MG63 (cell line): ENCODE measurements at places on chromosomes 5 and 9. TPM values are rescaled to one million over a fixed set of nuclear protein-coding genes. Genes with fewer than 3 reads are reported as not detected.

The TRIM14 gene
- total RNA-seq: 4.2 and 10.5 TPM in 2 replicates

The GGTA1 gene
- 4.6 and 6.2 TPM in 2 replicates for total RNA-seq

The AUH gene
- 6.7 and 16.4 TPM in 2 replicates for total RNA-seq

The CSF2 gene
- not detected in 2 replicates for total RNA-seq

The TCERG1 gene
- total RNA-seq: 20.8 and 48.8 TPM in 2 replicates

The SLC46A2 gene
- not detected in 2 replicates for total RNA-seq

The TRIP13 gene
- 73.4 and 82.0 TPM in 2 replicates for total RNA-seq

The CLIC3 gene
- total RNA-seq: not detected in 2 replicates

The BTNL8 gene
- total RNA-seq: not detected in 2 replicates

DNA sequence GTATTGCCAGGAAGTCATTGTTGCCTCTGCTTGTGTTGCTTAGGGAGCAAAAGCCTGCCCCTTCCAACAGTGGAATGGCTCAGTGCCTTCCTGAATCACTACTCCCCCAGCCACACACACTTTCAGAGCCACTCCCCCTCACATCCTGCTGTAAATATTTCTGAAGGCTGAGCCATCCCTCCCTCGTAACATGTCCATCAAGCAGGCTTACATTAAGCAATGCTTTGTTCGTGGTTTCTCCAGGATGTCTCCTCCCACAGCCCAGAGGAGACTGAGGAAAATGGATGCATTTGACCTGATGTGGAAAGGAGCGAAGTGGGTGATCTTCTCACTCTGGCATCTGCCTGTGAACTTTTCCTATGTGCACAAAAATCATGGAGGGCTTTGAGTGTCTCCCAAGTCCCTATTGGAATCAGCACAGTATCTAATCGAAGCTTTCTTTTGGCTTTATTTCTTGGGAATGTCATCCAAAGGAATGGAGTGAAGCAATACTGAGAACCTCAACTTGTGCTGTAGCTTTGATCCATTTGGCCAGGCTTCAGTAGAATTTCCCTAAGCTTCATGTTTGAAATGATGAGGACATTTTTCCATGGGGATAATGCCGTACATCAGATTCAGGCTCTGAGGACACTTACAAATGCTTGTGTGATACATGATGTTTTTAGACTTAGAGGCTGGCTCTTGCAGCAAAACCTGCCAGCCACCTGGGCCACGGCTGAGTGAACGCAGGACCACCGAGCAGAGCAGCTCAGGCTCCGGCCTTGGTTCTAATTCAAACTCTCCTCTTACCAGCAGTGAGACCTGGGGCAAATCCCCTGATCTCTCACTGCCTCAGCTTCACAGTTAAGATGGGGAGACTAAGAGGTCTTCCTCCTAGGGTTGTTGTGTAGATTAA is 389.1 kb downstream of the ENC1 start:
- DNase-seq: peak; percentile 78

- DNase-seq: no peak
Observed at GRCh38 chr9:87109231-87109631, 161.9 kb upstream of the GAS1 start.

DNA sequence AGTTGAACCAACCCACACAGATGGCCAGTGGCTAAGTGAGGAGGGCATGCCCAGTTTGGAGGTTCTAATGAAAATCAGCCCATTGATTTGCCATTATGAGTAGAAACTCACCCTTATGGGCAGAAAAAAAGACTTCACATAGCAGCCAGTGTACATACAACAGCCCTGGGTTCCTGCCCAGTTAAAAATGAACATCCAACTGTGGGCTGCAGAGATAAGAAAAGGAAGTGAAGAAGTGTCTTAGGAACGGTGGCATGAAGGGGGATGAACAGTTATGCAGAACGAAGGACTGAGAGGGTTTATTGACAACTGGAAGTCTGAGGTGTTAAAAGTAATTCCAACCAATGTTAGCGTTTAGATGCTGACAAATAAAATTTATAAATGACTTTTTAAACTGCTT is 118.4 kb downstream of the MARCHF3 start:
- DNase-seq: no peak

GRCh38 chr9:105475302-105475701 is 27.5 kb downstream of the FSD1L start:
- DNase-seq: no peak

GRCh38 chr9:114454652-114455051 is 50.6 kb downstream of the WHRN start:
- DNase-seq: no peak

DNA sequence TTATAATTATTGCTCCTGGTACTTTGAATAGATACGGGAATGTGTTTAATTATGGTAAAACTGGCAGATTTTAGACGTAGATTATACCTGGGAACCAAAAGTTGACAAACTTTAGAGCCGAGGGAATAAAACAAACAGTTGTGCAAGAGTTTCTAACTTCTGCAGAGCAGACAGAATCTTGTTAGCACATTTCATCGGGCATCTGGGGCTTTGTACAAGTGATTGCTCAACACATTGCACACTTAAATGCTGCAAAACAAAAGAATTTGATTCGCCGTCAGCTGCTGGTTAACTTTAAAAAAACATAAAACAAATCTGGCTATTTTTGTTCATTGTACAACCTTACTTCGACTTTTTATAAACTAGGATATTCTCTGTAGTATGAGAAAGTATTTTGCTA is 398.1 kb downstream of the MAN2A1 start:
- DNase-seq: no peak

DNA sequence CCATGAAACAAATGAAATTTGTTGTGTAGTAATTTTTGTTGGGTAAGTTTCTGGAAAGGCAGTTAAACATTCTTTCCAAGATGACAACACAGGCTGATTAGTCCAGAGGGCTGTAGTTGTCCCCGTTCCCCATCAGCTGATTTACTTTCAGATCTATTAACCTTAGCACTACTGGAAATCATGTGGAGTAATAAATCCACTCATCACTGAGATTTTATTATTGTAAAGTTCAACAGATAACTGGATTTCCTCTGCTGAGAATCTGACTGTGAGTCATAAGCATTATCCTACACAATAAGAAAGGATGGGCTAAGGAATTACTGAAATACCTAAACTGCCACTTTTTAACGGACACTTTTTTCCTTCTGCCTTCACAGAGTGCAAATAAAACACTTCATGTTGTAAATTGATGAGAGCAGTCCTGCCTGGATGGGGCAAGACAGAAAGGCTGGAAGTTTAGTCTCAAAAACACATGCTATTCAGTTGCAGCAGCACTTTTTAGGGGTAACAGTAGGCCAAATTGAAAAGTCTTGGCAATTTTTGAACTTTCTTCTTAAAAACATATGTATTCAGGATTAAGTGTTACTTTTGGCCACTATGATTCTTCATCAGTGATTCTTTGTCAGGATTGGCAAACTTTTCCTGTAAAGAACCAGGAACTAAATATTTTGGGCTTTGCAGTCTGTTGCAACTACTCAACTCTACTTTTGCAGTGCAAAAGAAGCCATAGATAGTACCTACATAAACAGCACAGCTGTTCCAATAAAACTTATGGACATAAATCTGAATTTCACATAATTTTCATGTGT is 7.0 kb downstream of the STOM start:
- DNase-seq: peak; percentile 22

GRCh38 chr9:20262611-20263010 is 359.7 kb downstream of the MLLT3 start:
- DNase-seq: no peak

- DNase-seq: no peak
Observed at GRCh38 chr5:1723476-1723875, 76.2 kb downstream of the MRPL36 start.

GRCh38 chr9:122789256-122790046 is 718 bp downstream of the OR5C1 start:
- DNase-seq: no peak

DNA sequence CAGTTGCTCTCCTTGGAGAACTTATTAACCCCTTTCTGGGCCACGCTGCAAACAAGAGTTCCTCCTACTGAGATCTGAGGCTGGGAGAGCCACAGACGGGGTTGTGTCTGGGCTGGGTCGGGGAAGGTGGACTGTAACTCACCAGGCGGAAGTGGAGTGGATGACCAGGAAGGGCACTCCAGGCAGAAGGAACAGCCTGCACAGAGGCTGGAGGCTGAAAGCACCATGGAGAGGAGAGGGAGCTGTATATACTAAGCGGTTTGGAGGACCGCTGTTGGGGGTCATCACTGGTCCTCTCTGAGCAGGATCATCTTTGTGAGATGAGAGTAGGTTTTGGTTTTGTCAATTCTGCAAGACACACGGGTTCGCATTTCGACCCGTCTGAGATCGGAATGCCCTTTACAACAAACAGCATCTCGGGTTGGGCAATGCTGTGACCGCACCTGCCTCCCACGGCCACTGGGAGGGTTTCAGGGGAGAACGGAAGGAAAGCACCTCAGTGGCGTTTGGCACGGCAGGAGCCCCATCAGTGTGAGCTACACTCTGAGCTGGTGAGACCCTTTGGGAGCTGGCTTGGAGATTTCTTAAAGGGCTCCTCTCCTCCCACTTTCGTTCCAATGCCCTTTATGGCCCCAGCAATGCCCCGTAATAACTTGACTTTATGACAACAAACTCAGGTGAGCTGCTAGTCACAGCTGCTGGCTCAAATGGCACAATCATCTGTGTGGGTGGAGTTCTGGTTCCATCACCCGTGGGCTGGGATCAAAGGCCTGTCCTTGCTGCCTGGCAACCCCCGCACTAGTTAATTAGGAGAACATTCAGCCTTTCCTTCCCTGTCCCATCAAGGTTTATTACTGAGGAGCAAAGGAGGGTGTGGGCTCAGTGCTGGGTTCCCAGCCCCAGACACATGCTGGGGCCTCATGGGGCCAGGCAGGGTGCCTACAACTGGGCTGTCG is 18.7 kb upstream of the NEURL1B start:
- no peak for DNase-seq

DNA sequence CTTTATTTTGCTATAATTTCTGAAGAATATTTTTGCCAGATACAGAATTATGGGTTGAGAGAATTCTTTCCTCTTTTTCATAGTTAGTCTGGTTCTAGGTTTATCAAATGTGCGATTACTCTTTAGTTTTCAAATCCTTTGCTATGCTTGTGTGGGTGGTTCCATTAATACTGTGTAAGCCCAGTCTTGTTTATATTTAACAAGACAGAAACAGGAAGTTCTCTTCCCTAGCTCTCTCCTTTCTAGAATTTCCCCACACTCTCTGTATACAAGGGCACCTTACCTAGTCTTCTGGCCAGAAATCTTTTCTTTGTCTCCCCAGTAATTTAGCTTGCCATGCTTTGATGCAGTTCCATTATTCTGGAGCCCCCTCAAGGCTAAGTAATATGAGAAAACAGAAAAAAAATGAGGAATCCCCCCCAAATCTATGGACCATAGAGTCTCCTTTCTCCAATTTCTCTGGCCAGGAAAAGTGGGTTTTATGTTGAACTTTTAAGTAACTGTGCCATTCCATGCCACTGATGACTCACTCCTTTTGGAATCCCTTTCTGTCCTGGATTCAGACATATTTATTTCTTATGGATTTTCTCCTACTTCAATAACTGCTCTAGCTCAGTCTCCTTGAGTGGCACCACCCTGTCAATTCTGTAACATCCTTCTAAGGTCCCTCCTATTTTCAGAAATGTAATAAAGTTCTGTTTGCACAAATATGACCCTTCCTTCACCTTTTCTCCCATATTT is 1714.1 kb downstream of the EFNA5 start:
- DNase-seq: peak; percentile 32

DNA sequence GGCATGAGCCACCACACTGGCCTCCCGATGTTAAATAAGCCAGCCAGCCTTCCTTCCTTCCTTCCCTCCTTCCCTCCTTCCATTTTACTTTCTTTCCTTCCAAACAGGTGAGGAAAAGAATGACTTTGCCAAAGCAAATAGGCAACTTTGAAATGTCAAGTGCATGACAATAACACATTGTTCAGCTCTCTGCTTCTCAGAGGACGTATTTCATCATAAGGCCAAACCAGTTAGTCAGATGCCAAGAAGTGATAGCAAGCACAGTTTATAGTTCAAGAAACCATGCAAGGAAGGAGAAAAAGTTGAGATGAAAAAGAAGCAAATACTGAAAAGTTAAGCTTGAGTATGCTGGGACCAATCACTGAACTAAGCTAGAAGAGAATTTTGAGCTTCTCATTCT is 29.5 kb downstream of the POU4F3 start:
- DNase-seq: no peak

- DNase-seq: peak; percentile 91
Observed at GRCh38 chr9:20640331-20641187, 18.3 kb upstream of the MLLT3 start.

DNA sequence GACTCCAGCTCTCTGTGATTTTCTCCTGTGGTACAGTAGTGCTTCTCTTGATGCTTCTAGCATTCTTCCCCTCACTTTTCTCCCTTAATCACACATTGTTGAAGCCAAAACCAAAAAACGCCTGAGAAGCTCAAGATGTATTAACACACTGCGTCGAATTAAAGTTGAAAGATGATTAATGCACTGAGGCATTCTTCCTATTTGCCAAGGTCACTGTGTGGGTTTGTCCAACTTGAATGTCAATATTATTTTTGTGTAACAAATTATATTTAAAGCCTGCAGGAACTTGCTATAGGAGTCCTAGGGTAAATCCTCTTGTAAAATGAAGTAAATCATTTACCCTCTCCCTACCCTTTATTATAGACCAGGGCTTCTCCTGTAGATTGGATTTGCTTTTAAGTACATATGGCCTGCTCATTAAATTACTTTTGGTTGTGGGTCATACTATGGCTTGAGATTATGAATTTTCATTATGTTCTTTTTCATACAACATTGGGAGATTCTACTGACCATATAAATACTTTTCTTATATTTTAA is 68.1 kb downstream of the GDA start:
- no peak for DNase-seq

GRCh38 chr5:57738301-57738700 is 255.7 kb upstream of the ACTBL2 start:
- DNase-seq: no peak

- DNase-seq: peak; percentile 88
Observed at GRCh38 chr9:127133739-127134167, 11.3 kb upstream of the ANGPTL2 start.

GRCh38 chr5:16702964-16703363 is 86.2 kb upstream of the RETREG1 start:
- no peak for DNase-seq

DNA sequence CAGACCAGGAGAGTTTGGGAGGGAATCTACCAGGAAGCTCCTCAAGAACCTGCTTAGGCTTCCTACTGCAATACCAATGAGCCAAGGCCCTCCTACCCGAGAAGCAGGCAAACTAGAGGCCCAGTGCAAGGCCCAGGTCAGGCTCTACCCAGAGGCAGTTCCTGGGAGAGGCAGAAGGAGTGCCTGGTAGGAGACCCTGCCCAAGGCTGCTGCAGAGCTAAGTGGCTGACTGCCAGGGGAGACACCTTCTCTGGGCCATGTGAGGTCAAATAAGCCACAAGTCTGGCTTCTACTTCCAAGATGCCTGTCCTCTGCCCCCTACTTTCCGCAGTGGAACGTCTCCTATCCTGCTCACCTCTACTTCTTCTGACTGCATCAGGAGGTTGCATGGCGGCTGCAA is 17.8 kb downstream of the ACSL6 start:
- DNase-seq: no peak
